Vagina (tissue), 2 donors: ENCODE measurements at places on chromosomes 11 and 22.

DNA sequence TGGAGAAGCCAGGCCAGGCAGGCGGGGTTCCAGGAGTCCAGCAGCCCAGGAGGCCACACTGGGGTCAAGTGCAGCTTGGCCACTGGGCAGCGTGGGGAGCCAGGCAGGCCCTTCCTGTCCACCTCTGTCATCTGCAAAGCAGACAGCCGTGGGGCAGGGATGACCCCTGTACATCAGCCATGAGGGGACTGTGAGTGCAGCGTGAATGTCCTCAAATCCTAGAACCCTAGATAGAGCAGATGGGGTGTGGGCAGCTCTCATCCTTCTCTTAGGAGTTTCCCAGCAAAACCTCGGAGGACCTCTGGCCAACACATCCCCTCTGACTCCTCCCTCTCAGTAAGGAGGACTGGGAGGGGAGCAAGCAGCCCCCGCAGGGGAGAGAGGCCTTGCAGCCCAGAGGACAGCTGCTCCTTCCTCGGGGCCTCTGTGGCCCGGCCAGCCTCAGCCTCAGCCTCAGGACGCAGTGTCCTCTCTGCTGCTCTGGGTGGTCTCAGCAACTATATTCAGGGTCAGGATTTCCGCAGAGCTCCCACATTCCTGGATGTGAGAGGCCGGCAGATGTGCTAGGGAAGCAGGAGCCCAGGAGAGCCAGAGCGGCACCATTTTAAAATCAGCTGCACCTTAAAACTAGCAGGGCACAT lies 820.5 kb downstream of the BRD1 start:
- no peaks in the 10 kb centered on the region for H3K4me1 ChIP-seq
- no peaks in the 10 kb centered on the region for H3K27me3 ChIP-seq
- H3K4me3 ChIP-seq = no peak overlapping the region
- H3K36me3 ChIP-seq = no peaks in the 10 kb centered on the region

- DNase-seq = no peak
- peaks cover 9% of the 10 kb centered on the region for H3K4me1 ChIP-seq
- H3K4me3 ChIP-seq = peak overlapping the region; percentile 55
Measured at GRCh38 chr11:75429902-75430713, 2.9 kb downstream of the KLHL35 start.

DNA sequence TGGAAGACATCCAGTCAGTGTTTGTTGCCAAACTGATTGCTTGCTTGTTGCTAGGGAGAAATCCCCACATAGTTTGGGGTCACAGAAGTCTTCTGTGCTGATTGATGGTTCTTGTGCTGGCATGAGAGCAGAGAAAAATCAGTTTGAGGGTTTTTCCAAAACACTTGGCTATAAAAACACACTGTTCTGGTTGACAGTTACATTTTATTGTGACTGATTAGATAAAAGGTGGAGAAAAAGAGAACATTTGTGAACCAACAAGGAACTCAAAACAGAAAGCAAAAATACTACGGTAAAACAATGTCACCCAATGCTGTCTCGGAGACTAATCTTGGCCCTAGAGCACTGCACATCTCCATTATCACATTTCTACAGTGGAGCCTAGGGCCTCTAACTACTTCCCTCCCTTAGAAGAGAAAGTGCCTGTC lies 14.4 kb upstream of the EIF4G2 start:
- no peaks in the 10 kb centered on the region for H3K27me3 ChIP-seq
- H3K27ac ChIP-seq = no peak overlapping the region
- no peak overlapping the region for H3K4me3 ChIP-seq
- H3K36me3 ChIP-seq = no peaks in the 10 kb centered on the region
- no peaks in the 10 kb centered on the region for H3K4me1 ChIP-seq

DNA sequence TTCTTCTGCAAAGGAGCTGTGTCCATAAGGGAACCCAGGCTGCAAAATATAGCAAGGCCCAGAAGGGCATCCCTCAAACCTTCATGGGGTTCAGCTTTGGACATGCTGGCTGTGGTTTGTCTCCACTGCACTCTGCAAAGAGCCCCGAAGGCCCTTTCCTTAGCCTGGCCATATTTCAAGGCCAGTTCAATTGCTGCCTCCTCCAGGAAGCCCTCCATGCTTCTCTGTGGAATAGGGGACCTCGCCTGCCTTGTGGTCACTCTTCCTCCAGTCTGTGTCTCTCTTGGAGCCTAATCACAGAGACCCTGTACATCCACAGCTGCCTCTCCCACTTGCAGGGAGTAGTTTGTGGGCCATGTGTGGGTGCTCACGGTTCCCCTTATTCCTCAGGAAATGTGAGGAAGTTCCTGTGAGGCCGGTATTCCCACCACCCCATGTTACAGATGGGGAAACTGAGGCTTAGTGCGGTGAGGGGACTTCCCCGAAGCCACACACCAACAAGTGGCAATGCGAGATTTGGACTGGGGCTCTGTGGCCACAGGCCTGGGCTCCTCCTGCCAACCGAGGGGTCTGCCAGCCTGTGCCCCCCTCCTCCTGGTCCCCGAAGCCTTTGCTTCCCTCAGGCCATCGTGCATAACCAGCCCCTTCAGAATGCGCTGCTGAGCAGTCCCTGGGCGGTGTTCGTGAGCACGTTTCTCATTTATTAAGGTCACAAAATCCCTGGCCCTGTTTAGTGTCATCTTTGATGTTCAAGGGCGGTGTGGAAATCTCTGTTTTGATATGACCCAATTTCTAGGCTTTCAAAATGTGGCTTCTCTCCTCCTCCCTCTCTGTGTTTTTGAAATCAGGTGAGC lies 65.8 kb downstream of the PARVB start:
- H3K36me3 ChIP-seq = no peaks in the 10 kb centered on the region
- no peak for DNase-seq
- no peak overlapping the region for H3K27ac ChIP-seq
- peaks cover 48% of the 10 kb centered on the region for H3K4me1 ChIP-seq
- H3K27me3 ChIP-seq = no peaks in the 10 kb centered on the region

DNA sequence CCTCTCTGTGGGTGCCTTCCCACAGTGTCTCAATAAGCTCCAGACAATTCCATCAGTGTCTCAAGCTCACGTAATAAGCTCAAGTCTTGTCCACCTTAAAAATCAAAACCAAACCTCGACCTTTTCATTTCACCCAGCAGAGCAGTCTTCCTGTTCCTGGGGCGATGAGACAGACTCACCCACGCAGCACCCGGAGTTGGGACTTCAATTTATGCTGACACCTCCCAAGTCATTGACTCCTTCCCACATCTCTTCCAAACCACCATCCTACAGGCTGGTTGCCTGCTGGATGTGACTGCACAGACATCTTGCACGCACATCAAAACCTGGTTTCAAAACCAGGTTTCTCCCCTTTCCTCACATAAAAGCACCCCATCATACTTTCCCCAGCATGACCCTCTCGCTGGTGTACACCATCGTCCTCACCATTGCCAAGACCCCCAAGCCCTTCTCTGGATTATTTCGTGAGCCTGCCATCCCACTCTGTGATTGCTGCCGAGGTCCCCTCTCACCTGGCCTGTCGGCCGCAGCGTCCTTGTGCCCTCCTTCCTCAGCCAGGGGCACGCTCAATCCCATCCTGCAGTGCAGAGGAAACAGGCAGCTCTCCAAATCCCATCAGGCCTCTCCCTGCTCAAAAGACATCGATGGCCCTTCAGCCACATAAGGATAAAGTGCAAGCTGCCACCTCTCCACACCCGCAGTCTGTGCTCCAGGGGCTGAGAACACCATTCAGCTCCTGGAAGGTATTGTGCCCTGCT lies 45.1 kb upstream of the FBXO3 start:
- no peak for DNase-seq
- H3K27me3 ChIP-seq = no peaks in the 10 kb centered on the region
- no peak overlapping the region for H3K4me3 ChIP-seq
- H3K27ac ChIP-seq = no peak overlapping the region
- no peaks in the 10 kb centered on the region for H3K4me1 ChIP-seq

DNA sequence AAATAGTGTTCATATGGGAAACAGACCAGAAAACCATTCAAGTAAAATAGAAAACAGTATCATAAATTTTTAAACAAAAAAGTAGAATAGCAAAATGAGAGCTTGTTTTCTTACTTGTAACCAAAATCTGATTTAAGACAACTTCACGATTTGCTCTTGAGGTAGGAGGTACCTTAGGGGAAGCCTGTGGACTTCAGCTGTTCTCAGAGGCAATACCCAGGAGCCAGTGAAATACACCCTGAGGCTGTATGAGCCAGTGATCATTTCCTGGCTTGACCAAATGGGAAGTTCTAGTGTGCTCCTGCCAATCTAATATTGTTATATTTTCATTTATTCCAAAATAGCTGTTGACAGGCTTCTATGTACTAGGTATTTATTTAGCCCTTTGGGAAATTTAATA lies 104.8 kb downstream of the ARHGAP42 start:
- peaks cover 6% of the 10 kb centered on the region for H3K4me1 ChIP-seq
- H3K36me3 ChIP-seq = no peaks in the 10 kb centered on the region
- DNase-seq = no peak
- no peak overlapping the region for H3K4me3 ChIP-seq

DNA sequence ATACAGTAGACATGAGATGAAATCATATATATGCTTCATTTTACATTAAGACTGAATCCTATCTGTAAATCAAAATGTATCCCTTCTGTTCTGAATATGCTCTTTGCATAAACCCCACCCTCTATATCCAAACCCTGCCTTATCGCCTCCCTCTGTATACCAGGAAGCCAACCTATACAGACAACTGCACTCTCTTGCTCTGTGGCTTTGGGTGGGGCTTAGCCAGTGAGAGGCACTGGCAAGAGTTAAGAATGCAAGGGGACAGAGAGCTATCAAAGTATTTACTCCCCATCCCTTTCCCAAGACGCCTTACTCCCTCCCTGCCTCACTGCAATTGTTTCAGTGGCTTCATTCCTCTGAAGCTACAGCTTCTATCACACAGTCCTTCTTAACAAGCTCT lies 309.8 kb downstream of the TTC28 start:
- H3K27me3 ChIP-seq = no peaks in the 10 kb centered on the region
- H3K36me3 ChIP-seq = no peaks in the 10 kb centered on the region
- H3K27ac ChIP-seq = no peak overlapping the region
- no peak overlapping the region for H3K4me3 ChIP-seq
